ENCODE measurements at places on chromosomes 6 and 20. TPM values are rescaled to one million over a fixed set of nuclear protein-coding genes. Genes with fewer than 3 reads are reported as not detected.

PI3 gene
- not detected for total RNA-seq

- no peak for DNase-seq
These were observed 84.2 kb downstream of the PREP start for GRCh38 chr6:105318660-105319059.

VAPB gene
- 35.0 TPM for total RNA-seq

- DNase-seq = no peak
These were observed 43.7 kb upstream of the MAP7 start for GRCh38 chr6:136593748-136594490.

- DNase-seq = no peak
These were observed 233.0 kb upstream of the PRND start for GRCh38 chr20:4488407-4489339.

DNA sequence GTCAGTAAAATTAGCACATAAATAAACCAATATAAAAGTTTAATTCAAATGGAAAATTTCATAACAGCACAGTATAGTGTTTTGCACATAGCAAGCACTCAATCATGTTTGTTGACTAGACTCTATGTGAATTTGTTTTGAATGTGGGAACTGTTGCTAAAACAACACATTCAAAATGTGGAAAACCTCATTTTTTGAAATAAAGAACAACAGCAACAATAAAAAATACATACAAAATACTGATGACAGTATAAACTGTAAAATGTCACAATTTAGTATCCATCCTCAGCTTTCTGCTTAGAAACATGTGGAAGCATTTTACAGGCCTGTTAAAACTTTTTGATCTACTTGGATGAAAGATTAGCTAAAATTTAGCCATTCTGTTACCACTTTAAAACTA is 47.4 kb downstream of the HDAC2 start:
- DNase-seq = no peak

GRCh38 chr6:42434237-42434636 is 17.5 kb downstream of the TRERF1 start:
- DNase-seq = no peak

All from T-cell (primary cell).